ENCODE measurements at places on chromosomes 7 and 10.

DNA sequence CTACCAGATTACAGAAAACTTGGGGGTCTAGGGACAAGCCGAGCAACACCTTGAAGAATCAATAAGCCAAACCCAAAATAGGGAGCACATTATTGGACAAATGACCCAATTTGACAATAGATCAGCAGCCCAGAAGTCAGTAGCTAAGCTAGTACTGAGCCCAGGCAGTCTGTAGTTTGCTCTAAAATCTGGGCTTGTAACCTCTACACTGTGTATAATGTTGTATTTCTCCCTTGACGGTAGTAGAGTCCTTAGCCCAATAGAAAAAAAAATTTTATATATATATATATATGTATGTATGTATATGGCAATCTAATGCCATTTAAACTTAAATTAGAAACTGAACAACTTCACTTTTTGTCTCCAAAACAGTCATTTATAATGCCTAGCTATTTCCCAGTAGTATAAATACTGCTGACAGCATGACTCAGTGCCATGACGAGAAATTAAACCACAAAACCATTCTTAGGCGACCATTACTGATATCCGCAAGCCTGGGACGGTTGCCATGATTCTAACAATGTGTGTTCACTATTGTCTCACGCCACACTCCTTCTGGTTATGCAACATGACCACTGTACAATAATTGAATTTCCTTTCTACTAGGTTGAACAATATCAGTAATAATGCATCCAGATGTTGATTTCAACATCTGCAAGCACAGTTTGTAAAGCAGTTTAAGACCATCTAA, 110.5 kb downstream of the IPMK start:
- no peak overlapping the region for H3K27ac ChIP-seq
- H3K4me1 ChIP-seq, result no peaks in the 10 kb centered on the region
- peaks cover 10% of the 10 kb centered on the region for H3K27me3 ChIP-seq
- no peak overlapping the region for H3K4me3 ChIP-seq

DNA sequence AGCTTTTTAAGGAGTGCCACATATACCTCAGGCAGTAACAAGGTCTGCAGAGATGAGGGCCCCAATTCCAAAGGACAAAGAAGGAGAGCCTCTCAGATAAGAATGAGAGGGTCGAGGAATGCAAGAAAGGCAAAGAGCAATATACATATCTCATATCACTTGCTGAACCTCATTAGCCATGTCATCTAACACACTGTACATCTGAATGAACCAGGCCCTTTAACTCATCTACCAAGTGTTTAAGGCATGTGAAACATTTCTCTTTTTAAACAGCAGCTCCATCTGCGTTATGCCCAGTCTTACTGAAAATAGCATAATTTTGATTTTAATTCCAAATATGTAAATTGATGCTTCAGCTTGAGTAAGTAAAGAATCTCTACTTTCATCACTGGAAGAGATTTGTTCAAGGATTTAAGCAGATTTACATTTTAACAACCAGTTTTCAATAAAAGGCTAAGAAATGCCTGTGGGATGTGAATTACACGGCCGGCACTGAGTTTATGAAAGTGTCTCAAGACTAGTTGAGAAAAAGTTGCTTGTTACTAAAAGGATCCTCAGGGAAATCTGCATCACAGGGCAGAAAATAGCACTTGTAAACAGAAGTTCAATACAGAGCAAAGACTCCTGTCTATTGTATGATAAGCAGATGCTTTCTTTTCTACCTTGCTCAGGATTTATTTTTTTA, 123.8 kb upstream of the SLC26A5 start:
- no peaks in the 10 kb centered on the region for H3K27me3 ChIP-seq
- peak; percentile 34 for DNase-seq
- H3K4me3 ChIP-seq, result no peak overlapping the region
- H3K36me3 ChIP-seq, result no peaks in the 10 kb centered on the region
- peaks cover 13% of the 10 kb centered on the region for H3K4me1 ChIP-seq

DNA sequence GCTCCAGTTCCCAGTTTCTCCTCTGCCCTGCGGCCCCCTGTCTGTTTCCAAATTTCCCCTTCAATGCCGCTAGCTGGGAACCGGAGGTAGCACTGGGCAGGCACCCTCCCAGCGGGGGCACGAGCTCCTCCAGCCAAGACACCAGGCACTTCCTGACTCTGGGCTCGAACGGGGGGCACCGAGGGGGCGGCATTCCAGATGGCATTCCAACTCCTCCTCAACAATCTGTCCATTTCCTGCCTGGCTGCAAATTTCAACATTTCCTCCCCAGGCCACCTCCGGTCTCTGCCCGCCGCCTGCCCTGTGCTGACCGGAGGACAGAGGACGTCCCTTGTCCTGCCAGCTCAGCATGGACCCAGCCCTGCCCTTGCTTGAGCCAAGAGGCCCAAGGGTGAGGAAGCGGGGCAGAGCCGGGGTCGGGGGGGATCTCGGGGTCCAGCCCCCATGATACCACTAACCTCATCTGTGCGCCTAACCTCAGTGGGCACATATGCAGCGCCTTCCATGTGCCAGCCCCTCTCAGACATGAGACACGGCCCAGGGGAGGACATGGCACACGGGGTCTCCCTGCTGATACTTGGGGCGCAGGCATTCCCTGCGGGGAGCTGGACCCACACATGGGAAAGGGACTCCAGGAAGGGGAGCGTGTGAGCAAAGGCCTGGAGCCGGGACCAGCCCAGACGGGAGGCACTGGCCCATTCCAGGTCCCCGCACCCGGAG, 58.0 kb downstream of the PDGFA start:
- H3K27ac ChIP-seq, result no peak overlapping the region
- no peaks in the 10 kb centered on the region for H3K36me3 ChIP-seq
- H3K27me3 ChIP-seq, result no peaks in the 10 kb centered on the region
- no peak overlapping the region for H3K4me3 ChIP-seq
- DNase-seq, result no peak

- peak within 1 kb of the TSS; percentile 66 for H3K4me3 ChIP-seq
- peak within 1 kb of the TSS; percentile 86 for H3K27ac ChIP-seq
- peak; percentile 99 for DNase-seq
- no peaks in the 10 kb centered on the region for H3K27me3 ChIP-seq
- H3K36me3 ChIP-seq, result peaks cover 9% of the 10 kb centered on the region
These were observed at the start of gene CALD1 for GRCh38 chr7:134778941-134779740. Gene CALD1 (plus strand): TSS chr7:134779634. CDS start chr7:134867734, 88,100 bp downstream.

Measured in IMR-90 (cell line).